ENCODE measurements at places on chromosomes 16 and 17.

- no peak for DNase-seq
Measured at GRCh38 chr16:1258906-1259759, 3.3 kb downstream of the TPSD1 start.

- no peak for DNase-seq
Measured at GRCh38 chr16:11708421-11708820, 34.2 kb downstream of the TXNDC11 start.

GRCh38 chr17:28702752-28703150, 8.9 kb downstream of the PROCA1 start:
- no peak for DNase-seq

DNA sequence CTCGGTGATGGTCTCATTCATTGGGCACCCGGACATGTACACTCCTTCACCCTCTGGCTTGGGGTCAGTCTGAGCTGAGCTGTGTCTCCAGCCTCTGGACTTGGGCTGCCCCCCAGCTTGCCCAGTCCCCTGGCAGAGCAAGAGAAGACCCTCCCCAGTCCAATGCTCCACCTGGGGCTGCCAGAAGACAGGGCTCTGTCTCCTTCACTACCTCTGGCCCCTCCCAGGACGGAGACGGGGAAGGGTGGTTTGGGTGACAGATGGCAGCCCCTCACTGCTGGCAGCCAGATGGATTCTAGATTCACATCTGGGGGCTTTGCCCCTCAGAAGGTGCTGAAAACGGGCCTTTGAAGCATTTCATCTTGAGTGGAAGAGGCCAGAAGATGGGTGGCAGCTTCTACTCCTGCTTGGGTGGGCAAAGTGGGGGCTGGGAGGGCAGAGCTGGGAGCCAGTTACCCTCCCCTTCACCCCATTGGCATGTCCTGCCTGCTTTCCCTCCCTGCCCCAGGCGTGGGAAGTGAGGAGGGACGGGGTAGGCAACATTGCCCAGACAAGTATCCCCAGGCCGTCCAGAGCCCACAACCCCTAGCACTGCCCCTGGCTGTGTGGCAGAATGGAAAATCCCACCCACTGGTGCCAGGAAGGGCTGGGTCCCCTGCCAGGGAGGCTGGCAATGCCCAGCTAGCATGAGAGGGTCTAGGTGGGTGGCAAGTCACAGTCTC, 13.9 kb downstream of the NGFR start:
- no peak for DNase-seq

- DNase-seq = no peak
Measured at GRCh38 chr16:19697756-19698318, 20.2 kb downstream of the KNOP1 start.

GRCh38 chr17:9811086-9811485, 10.8 kb downstream of the GSG1L2 start:
- no peak for DNase-seq

DNA sequence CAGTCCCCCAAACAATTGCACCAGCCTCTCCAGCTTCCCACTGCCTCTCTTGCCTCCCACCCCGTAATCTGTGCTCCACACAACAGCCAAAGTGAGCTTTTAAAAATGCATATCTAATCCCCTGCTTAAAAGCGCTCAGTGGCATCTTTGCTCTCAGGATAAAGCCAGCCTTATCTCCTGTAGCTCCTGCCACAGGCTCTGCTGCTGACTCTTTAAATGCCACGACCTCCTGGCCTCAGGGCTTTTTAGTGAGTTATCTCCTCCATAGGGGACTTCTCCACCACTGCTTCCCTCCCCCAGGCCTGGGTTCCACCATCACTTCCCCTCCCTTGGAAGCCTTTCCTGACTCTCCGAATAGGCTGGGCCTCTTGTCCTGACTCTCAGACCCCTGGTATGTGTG, 98.6 kb downstream of the GNAO1 start:
- DNase-seq = no peak

DNA sequence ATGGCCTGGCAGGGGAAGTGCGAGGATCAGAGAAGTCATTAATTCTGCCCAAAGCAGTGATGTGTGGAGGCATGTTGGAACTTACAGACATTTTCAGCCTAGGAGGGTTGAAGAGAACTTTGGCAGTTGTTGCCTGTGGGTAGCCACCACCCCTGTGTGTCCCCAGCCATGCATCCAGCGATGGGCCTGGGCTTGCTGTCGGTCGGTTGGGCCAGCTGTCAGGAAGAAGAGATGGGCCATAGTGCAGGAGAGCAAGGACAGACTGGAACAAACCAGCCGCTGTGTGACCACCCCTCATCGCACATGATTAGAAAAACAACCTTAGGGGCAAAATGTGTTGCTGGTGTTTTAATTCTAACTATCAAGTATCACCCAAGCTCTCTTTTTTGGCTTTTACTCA, 173.7 kb downstream of the CNTNAP4 start:
- no peak for DNase-seq
